ENCODE measurements at places on chromosomes 2 and 18. TPM values are rescaled to one million over a fixed set of nuclear protein-coding genes. Genes with fewer than 3 reads are reported as not detected.

DNA sequence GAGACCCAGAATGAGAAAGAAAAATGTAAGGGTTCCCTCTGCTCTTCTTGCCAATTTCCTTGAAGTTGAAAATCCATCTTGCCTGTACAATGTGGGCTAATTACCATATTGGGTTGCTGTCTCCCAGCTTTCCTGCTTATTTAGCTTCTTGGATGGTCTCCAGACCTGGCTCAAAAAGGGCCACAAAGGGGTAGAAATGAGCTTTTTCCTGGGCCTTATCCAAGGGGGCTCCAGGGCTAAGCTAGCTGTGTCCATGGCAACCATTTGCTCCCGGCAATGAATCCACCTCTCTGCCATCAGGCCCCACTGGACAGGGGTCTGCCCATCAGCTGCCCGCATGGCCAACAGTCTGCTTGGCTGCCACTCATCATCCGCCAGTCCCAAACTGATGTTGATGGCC, 85.0 kb downstream of the BOD1L2 start:
- H3K36me3 ChIP-seq, result peaks cover 10% of the 10 kb centered on the region
- DNase-seq, result no peak
- peaks cover 5% of the 10 kb centered on the region for H3K27me3 ChIP-seq
- no peak overlapping the region for H3K27ac ChIP-seq
- peaks cover 12% of the 10 kb centered on the region for H3K4me1 ChIP-seq

PROM2 gene
- 5.4 TPM for total RNA-seq

POMC gene
- total RNA-seq, result 0.29 TPM

DNA sequence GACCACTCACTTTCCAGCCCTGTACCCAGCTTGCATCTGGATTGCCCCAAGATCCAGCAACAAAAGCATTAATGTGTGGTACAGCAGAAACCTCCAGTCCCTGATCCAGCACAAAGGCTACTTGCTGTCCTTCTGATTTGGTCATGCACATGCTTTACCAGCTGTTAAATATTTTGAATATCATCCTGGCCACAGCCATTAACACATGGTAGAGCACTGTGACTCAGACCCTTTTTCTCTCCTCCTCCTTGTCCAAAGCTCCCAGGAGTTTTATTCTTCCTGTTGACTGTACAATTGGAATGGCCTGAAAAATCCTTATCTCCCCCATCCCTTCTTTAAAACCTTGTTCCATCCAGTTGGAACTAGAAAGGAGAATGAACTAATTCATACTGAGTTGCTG, 419.7 kb upstream of the TNP1 start:
- H3K27me3 ChIP-seq, result peaks cover 8% of the 10 kb centered on the region
- no peaks in the 10 kb centered on the region for H3K36me3 ChIP-seq
- H3K4me1 ChIP-seq, result peaks cover 13% of the 10 kb centered on the region
- H3K4me3 ChIP-seq, result no peak overlapping the region
- H3K27ac ChIP-seq, result no peak overlapping the region

CRYGD gene
- total RNA-seq, result 0.76 TPM

- no peak for DNase-seq
- peaks cover 2% of the 10 kb centered on the region for H3K27me3 ChIP-seq
- no peaks in the 10 kb centered on the region for H3K4me1 ChIP-seq
- H3K27ac ChIP-seq, result no peak overlapping the region
Observed at GRCh38 chr2:102686479-102687439, 67.4 kb downstream of the SLC9A2 start.

GRCh38 chr2:120450196-120450820, 104.4 kb downstream of the INHBB start:
- H3K4me1 ChIP-seq, result peaks cover 4% of the 10 kb centered on the region
- no peak overlapping the region for H3K4me3 ChIP-seq
- H3K27ac ChIP-seq, result no peak overlapping the region
- DNase-seq, result no peak
- peaks cover 7% of the 10 kb centered on the region for H3K27me3 ChIP-seq
- H3K36me3 ChIP-seq, result no peaks in the 10 kb centered on the region

DNA sequence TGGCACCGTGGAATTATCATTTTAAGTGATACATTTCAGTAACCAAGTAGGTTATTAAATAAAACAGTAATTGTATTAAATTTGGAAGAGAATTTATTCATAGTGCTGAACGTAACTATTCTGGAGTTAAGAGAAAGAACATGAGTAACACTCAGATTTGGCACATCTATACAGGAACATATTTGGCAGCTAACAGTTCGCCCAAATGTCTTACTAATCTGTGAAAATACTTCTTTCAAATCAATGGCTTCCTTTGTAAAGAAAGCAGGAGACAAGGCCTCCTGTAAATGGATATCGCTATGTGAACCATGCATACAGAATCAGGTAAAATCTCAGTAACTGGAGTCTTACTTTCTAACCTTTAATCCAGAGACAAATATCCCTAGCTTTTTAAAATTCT, 64.4 kb downstream of the ZNF516 start:
- H3K27ac ChIP-seq, result peak overlapping the region; percentile 85
- DNase-seq, result no peak
- peaks cover 15% of the 10 kb centered on the region for H3K36me3 ChIP-seq
- H3K4me1 ChIP-seq, result peaks cover 67% of the 10 kb centered on the region
- H3K4me3 ChIP-seq, result peak overlapping the region; percentile 21

- no peak for DNase-seq
- H3K27me3 ChIP-seq, result peaks cover 2% of the 10 kb centered on the region
- H3K4me1 ChIP-seq, result peaks cover 8% of the 10 kb centered on the region
- no peak overlapping the region for H3K4me3 ChIP-seq
- peaks cover 9% of the 10 kb centered on the region for H3K36me3 ChIP-seq
Observed at GRCh38 chr18:78939105-78939504, 40.5 kb upstream of the SALL3 start.

DNA sequence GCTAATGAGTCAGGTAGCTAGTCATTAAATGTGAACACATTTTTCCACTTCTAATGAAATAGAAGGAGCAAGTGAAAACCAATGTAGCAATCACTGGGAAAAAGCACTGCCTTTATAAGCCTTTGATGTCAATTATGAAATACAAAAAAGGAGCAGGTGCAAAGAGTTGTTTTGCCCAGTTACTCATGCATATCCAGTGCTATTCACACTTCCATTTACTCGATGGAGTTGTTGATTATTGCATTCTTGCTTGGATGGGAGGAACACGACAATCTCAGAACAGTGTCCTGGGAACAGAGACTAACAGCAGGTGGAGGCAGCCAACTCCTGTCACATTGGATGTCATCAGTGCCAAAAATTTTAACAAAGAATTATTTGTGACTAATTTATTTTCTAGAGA, 372.5 kb downstream of the CBLN2 start:
- H3K4me1 ChIP-seq, result no peaks in the 10 kb centered on the region
- no peak overlapping the region for H3K4me3 ChIP-seq
- no peak overlapping the region for H3K27ac ChIP-seq

Measured in glutamatergic neuron (in vitro differentiated cells).